Activated CD4-positive, alpha-beta memory T cell treated with anti-CD3 and anti-CD28 coated beads for 36 hours (primary cell): ENCODE measurements at places on chromosomes 11 and 22. TPM values are rescaled to one million over a fixed set of nuclear protein-coding genes. Genes with fewer than 3 reads are reported as not detected.

Gene USP35
- total RNA-seq: 9.6 TPM

Gene NPTXR
- 1.9 TPM for total RNA-seq

Gene OR51B5
- total RNA-seq: not detected

Gene CADM1
- total RNA-seq: 1.5 TPM

Gene TEX54
- not detected for total RNA-seq

Gene C11orf87
- total RNA-seq: not detected

Gene KCNJ4
- total RNA-seq: not detected

Gene KDM4E
- not detected for total RNA-seq

Gene SHANK2
- total RNA-seq: not detected

Gene ROBO4
- total RNA-seq: not detected

Gene HEPHL1
- total RNA-seq: not detected

Gene NCR3LG1
- 0.82 TPM for total RNA-seq

Gene UCP2
- 461 TPM for total RNA-seq

Gene SPI1
- total RNA-seq: not detected

Gene IL18
- total RNA-seq: not detected

Gene APOA4
- not detected for total RNA-seq

Gene TMEM191B
- total RNA-seq: 1.8 TPM

Gene SHANK3
- total RNA-seq: 0.05 TPM

Gene MAP4K2
- 85.8 TPM for total RNA-seq

Gene TECTA
- 0.17 TPM for total RNA-seq

Gene YPEL4
- total RNA-seq: 0.73 TPM

Gene PLAAT2
- 0.44 TPM for total RNA-seq

Gene SHISAL1
- not detected for total RNA-seq

Gene C11orf21
- total RNA-seq: 8.8 TPM

Gene PRRG4
- total RNA-seq: 0.43 TPM

Gene MS4A8
- not detected for total RNA-seq

Gene POU2AF3
- total RNA-seq: not detected

Gene BARX2
- total RNA-seq: 0.71 TPM

Gene ATL3
- total RNA-seq: 34.6 TPM

Gene DMC1
- 15.8 TPM for total RNA-seq

Gene LGALS12
- total RNA-seq: not detected

Gene PICALM
- 75.9 TPM for total RNA-seq

Gene OR51I1
- total RNA-seq: not detected

Gene OPCML
- total RNA-seq: not detected

Gene CLDN5
- 0.17 TPM for total RNA-seq

Gene PRR5L
- 43.6 TPM for total RNA-seq

Gene FADS1
- 26.5 TPM for total RNA-seq

Gene TNNT3
- total RNA-seq: 6.8 TPM

Gene MYEOV
- total RNA-seq: 0.14 TPM

Gene APOL5
- total RNA-seq: not detected
